AG08395 (cell line): ENCODE measurements at places on chromosomes 4 and X.

- DNase-seq = no peak
These were observed 216.6 kb downstream of the SHROOM3 start for GRCh38 chr4:76651616-76652015.

DNA sequence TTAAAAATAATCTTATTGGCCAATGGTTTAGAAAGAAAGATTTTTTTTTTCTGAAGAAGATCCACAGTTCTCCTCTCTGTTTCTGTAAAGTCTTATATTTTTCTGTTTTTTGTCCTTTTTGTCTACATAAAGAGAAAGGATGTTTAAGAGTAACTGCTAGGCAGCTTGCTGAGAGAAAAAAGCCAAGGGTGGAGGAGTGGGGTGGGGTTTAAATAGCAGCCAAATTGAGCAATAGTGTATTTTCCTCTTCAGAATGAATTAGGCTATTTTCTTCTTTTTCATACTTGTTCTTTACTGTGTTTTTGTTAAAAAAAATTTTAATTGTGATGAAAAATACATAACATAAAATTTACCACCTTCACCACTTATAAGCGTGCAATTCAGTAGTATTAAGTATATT is 224.6 kb downstream of the SOWAHB start:
- no peak for DNase-seq

DNA sequence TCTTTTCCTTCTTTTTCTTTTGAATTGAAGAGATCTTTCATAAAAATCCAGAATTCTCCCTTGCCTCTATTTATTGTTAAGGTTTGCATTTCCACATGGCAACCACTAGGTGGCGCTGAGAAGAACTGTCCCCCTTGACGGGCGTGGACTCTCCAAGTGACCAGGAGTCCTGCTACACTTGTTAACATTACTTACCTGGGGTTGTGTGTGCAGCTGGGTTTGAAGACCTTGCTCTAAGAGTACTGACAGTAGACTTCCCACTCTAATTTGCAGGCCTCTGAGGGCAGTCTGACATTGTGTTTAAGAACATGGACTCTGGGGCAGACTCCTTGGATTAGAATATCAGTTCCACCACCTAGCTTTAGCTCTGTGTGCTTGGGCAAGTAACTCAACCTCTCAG is 52.8 kb downstream of the GPRIN3 start:
- DNase-seq = peak; percentile 55

GRCh38 chr4:172344308-172344938 is 531.2 kb downstream of the GALNTL6 start:
- no peak for DNase-seq

GRCh38 chrX:134469486-134469885 is 9.5 kb downstream of the HPRT1 start:
- DNase-seq = peak; percentile 13

GRCh38 chr4:36243355-36244256 is 708 bp downstream of the ARAP2 start:
- DNase-seq = no peak

DNA sequence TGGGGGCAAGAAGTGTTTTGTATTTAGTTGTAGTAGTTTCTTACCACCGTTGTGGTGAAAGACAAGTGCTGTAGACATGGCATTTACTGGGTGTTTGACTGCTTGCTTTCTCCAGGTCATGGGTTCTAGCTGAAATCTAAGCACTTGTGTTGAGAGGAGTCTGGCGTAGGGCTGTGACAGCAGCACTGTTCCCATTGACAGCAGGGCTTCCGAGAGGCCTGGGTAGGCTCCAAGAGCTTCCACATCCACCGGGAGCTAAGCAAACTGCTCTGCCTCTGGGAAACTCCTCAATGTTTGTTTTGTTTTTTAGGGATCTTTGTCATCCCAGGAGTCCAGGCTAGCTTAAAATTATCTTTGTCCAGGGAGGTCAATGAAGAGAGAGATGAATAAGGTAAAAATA is 44.3 kb downstream of the BMPR1B start:
- DNase-seq = no peak

- no peak for DNase-seq
These were observed 370.5 kb upstream of the ANXA10 start for GRCh38 chr4:167721617-167722486.

GRCh38 chr4:24664956-24665355 is 80.6 kb upstream of the DHX15 start:
- DNase-seq = peak; percentile 67

GRCh38 chrX:16469870-16470269 is 180.1 kb upstream of the S100G start:
- DNase-seq = no peak

- DNase-seq = no peak
These were observed 76.9 kb upstream of the PPARGC1A start for GRCh38 chr4:23966725-23967124.

GRCh38 chr4:52822583-52822971 is 39.5 kb upstream of the RASL11B start:
- peak; percentile 68 for DNase-seq

GRCh38 chrX:25287521-25287920 is 271.8 kb upstream of the ARX start:
- no peak for DNase-seq

DNA sequence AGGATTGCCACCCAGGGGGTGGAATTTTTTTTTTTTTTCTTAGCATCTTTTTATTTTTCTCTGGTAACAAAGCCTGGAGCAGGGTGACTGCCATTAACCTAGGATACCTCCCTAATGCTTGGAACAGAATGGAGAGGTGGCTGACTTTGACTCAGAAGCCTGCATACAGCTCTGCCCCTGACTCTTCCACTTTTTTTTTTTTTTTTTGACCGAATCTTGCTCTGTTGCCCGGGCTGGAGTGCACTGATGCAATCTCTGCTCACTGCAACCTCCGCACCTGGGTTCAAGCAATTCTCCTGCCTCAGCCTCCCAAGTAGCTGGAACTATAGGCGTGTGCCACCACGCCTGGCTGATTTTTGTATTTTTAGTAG is 341 bp upstream of the SLC2A9 start:
- no peak for DNase-seq

DNA sequence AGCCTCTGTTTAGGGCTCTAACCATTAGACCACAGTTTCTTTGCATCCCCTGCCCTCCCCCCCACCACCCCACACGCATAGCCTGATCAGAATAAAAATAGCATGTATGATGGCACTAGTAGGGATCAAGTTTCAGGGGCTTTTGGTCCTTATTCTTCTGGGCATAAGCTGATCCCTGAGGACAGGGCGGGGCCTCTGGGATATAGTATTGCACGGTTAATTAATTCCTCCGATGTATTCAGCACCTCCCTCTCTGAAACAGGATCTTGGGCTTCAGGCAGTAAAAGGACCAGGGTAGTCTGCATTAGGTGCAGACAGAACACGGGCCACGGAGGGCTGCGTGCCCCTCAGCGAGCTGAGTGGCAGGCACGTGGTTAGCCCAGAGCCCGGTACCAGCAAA is 57.1 kb downstream of the ELF4 start:
- no peak for DNase-seq

GRCh38 chrX:70253377-70254062 is 6.5 kb downstream of the P2RY4 start:
- DNase-seq = no peak

DNA sequence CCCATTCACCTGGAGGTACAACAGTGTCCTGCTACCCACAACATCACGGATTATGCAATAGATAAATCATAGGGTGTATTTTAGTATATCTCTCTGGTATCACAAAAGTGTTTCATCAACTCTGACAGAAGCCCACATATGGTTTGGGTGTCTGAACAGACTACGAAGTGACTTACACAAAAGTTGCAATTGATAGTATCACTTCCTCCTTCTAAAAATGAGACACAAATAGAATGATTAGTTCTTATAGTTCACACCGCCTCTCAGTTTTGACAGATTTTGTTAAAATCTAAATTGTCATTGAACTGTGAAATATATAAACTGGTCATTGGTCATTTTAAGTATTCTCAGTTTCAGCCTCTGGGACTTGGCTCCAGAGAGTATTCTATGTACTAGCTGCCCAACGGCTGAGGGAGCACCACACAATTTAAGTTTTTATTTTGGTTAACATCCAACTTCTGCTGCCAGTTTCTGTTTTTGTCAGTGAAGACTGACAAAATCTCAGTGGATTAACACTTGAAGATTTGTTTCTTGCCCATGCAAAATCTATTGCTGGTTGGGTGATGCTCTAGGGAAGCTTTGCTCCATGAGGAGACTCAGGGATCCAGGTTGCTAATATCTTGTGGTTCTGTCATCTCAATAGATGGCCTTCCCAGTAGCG is 113.8 kb upstream of the PUDP start:
- DNase-seq = no peak

DNA sequence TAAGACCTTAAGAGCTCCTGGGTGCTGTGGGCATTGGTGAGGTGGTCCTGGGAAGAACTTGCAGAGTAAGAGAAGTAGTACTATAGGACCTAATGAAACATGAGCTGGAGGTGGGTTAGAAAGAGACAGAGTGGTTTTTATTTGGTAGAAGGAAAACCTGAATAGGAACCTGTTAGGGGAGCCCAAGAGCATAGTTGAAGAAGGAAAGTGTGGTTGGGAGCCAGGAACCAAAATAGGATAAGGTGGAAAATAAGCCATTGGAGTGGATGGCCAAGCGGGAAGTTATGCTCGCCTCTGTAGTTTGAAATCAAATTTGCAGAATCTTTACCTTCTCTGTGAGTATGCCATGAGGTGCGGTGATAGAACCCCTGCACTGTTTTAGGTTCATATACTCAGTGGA is 26.7 kb downstream of the GAB1 start:
- no peak for DNase-seq

DNA sequence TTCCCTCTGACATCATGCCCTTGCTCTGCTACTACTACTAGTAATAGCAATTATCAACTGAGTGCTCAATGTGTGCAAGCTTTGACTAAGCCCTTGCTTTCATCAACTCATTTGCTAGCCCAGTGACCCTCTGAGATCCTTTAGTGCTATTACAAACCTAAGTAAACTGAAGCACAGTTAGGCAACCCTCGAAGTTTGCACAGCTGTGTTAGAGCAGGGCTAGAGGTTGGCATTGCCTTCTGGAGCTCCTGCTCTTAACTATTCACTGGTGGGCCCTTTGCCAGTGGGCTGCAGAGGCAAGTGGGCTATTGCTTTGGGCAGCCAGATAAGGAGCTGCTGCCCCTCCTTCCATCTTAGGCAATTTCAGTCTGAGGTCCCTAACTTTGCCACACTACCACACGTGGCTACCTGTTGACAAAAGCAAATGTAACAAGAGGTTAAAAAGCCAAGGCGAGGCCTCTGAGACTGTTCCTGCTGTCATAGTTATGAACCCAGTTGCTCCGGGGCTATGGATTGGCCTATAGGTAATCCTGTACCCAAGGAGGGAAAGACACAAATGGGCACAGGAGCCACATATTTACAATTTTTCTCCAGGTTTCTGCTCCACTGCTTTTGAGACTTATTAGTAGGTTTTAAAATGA is 41.5 kb upstream of the ANKRD50 start:
- no peak for DNase-seq

DNA sequence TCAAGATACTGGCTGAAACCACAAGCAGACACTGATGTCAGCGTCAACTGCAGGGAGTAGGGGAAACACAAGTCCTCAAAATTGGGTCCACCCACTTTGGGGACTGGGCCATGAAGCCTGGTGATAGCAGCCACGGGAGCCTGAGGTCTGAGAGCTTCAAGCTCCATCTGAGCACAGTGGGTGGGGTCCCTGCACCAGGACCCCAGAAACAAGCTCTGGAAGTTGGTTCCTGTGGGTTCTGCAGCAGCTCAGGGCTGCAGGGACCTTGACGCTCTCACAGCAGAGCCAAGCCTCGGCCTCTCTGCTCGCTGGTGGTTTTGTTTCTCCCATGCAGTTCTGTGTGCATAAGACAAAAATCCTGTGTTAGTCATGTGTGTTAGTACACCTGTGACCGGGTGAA is 54.5 kb downstream of the CPLX1 start:
- DNase-seq = no peak

DNA sequence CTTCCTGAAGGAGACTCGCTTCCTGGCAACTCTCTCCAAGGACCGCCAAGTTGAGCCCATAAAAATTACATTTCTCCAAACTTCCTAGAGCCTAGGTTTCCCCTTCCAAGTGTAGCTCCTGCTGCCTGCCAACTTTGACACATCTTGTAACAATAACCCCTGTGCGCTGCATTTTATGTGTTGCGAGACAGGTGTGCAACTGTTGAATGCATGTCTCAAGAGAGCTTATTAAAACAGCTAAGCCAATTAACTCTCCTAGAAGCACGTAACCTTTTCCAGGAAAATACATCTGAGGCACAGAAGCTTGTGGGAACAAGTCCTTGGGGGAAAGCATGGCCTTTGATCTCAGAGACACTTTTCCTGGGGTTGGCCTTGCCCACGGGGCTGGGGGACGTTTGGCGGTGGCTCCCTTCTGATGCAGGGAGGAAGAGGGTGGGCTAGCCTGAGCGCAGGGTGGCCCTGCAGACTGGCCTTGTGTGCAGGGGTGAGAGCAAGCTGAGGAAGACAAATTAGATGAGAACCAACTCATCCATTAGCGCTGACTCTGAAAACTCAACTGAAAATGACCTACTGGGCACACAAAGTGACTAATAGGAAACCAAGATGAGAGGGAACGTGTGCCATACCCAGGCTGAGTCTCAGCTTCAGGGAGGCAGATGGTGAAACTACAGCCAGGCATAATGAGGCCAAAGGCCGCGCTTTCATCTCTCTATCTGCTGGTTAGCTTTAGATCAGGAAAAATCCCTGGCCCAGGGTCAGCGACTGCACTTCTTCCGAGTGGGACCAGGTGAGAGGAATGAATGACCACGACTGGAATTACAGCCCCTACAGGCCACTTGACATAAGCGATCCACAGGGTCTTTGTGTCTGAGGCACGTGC is 75.3 kb downstream of the ENPP6 start:
- no peak for DNase-seq

- DNase-seq = no peak
These were observed at the start of gene OTC for GRCh38 chrX:38352362-38352761. TSS of gene OTC (plus strand) at chrX:38352604. CDS start at chrX:38352697, 93 bp downstream.

GRCh38 chr4:74320559-74321118 is 12.4 kb downstream of the EPGN start:
- peak; percentile 38 for DNase-seq

DNA sequence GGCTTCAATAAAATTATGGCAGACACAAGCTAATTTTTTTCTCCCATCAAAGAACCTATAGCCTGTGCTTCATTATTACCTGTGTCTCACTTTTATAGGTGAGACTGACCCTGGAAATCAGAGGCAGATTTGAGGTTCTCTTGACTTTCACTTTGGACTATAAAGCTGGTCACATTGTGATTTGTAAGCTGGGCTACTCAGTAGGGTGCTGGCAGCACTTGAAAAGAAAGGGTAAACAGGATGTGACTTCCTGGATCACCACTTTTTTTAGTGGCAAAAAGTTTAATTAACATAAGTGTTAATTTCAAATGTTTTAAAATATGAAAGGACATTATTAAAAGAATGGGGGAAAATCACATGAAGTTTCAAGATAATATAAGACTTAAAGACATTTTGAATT is 50.6 kb upstream of the GATB start:
- no peak for DNase-seq

- DNase-seq = peak; percentile 12
These were observed 17.5 kb downstream of the PRSS12 start for GRCh38 chr4:118335324-118335723.

DNA sequence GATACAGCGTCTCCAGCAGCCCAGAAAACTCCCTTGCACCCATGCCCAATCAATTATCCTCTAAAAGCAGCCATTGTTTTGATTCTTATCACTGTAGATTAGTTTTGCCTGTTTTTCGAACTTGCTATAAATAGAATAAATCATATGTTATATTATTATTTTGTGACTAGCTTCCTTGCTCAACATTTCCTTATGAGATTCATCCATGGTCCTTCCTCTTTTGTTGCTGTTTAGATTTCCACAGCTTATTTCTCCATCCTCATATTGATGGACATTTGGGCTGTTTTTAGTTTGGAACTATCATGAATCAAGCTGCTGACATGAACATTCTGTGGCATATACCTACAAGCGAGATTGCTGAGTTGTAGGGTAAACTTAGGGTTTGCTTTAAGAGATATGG is 595.3 kb downstream of the BCOR start:
- DNase-seq = no peak

- DNase-seq = no peak
These were observed 62.7 kb downstream of the SHROOM2 start for GRCh38 chrX:9848718-9849479.
